ENCODE measurements at places on chromosomes 3 and 15. TPM values are rescaled to one million over a fixed set of nuclear protein-coding genes. Genes with fewer than 3 reads are reported as not detected.

DNA sequence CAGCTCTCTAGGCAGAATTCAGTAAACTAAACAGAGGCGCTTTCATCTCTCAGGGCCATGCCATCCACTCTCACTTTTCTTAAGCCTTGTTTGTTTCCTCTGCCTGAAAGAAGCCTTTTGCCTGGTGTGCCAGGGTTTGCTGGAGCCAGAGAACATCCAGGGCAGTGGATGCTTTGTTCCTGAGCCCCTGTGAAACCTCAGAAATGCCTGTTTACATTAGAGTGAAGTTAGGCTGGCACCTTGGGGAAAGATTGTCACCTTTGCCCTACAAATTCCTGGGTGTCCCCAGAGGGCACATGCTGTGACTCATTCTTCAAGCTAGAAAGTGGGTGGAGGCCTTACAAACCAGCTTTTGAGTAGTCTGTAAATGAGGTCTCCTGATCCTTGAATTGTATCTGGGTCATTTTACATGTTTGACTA is 10.7 kb upstream of the TRAK1 start:
- H3K36me3 ChIP-seq = no peaks in the 10 kb centered on the region
- H3K4me1 ChIP-seq = peaks cover 44% of the 10 kb centered on the region
- DNase-seq = no peak
- no peaks in the 10 kb centered on the region for H3K27me3 ChIP-seq
- H3K4me3 ChIP-seq = peak overlapping the region; percentile 20

- no peaks in the 10 kb centered on the region for H3K4me1 ChIP-seq
- H3K27me3 ChIP-seq = no peaks in the 10 kb centered on the region
- H3K36me3 ChIP-seq = no peaks in the 10 kb centered on the region
- no peak overlapping the region for H3K27ac ChIP-seq
- H3K4me3 ChIP-seq = no peak overlapping the region
These were observed 21.4 kb downstream of the ERICH6 start for GRCh38 chr3:150682279-150682678.

RLBP1 gene
- total RNA-seq = not detected

CA12 gene
- 26.8 TPM for total RNA-seq

DNA sequence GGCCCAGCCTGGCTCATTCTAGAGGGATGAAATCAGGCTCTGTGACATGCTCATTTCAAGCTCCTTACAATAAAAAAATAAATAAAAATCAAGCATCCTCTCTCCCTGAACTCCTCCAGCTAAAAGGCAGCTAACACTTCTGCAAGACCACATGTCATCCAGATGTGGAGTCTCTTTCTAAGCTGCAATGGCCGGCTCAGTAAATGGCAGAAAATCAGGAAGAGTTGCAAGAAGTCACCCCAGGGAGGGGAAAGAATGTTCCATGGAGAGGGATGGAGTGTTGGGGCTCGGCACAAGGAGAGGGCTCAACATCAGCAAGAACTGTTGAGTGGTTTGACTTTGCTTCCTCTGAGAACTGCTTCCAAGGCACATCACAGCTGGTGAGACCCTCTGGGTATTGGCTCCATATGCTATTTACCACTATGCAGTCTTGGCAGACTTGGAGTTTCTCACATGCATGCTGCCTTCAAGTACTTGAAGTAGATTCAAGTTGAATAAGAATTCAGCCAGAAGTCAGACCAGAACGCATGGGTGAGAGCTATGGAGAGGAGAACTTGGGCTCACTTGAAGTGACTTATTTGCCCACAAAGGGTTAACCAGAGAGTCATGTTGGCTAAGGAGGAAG is 689.0 kb downstream of the NTRK3 start:
- no peak overlapping the region for H3K4me3 ChIP-seq
- no peak overlapping the region for H3K27ac ChIP-seq
- DNase-seq = no peak
- no peaks in the 10 kb centered on the region for H3K4me1 ChIP-seq

CMTM8 gene
- not detected for total RNA-seq

- H3K36me3 ChIP-seq = no peaks in the 10 kb centered on the region
- no peaks in the 10 kb centered on the region for H3K27me3 ChIP-seq
- H3K4me3 ChIP-seq = no peak overlapping the region
- H3K27ac ChIP-seq = no peak overlapping the region
These were observed 376.5 kb upstream of the KCNMB2 start for GRCh38 chr3:178159691-178160220.

DNA sequence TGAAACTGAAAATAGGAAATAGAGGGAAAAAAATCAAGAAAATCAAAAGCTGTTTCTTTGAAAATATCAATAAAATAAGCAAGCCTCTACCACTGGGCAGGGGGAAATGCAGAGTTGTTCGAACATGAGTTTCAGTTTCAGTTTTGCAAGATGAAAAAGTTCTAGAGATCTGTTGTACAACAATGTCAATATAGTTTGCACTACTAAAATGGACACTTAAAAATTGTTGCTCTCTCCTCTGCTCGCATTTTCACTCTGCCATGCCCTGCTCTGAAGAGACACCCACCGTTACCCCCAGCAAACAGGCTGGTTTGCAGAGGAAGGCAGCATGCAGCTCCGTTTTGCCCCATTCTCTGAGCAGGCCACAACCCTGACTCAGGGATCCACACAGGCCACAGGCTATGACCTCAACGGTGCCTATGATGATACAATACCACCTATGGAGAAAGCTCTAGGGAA is 64.5 kb downstream of the ZNF148 start:
- no peak overlapping the region for H3K27ac ChIP-seq
- H3K36me3 ChIP-seq = peaks cover 5% of the 10 kb centered on the region

MRPL3 gene
- 42.0 TPM for total RNA-seq

DNA sequence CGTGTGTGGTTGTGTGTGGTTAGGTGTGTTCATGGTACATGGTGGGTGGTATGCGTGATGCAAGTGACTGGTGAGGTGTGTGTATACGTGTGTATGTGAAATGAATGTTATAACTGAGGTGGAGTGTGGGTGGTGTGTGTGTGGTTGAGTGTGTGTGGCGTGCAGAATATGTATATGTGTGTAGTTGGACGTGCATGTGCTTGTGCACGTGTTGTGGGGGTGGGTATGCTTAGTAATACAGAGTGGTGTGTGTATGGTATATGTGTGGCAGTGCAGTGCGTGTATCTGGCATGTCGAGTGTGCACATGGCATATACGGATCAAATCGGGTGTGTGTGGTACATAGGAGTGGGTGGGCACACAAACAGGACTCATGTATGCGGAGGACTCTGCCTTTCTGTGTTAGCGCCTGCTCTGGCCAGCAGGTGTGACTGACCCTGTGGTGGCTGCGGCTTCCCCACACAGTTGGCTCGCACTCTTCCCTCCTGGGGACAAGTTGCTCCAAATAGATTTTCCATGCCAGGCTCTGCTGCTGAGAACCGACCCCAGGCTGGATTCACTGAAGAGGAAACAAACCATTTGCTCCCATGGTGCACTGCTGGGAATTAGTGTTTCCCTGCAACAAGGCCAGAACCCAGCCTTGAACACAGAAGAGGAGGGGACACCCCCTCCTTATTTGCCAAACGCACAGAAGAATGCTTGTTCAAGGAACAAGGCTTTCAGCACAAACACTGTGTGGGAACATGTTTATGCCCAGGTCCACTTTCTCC is 1.2 kb upstream of the C3orf70 start:
- no peak for DNase-seq
- H3K27ac ChIP-seq = no peak overlapping the region
- peaks cover 24% of the 10 kb centered on the region for H3K4me1 ChIP-seq
- no peaks in the 10 kb centered on the region for H3K36me3 ChIP-seq

DNA sequence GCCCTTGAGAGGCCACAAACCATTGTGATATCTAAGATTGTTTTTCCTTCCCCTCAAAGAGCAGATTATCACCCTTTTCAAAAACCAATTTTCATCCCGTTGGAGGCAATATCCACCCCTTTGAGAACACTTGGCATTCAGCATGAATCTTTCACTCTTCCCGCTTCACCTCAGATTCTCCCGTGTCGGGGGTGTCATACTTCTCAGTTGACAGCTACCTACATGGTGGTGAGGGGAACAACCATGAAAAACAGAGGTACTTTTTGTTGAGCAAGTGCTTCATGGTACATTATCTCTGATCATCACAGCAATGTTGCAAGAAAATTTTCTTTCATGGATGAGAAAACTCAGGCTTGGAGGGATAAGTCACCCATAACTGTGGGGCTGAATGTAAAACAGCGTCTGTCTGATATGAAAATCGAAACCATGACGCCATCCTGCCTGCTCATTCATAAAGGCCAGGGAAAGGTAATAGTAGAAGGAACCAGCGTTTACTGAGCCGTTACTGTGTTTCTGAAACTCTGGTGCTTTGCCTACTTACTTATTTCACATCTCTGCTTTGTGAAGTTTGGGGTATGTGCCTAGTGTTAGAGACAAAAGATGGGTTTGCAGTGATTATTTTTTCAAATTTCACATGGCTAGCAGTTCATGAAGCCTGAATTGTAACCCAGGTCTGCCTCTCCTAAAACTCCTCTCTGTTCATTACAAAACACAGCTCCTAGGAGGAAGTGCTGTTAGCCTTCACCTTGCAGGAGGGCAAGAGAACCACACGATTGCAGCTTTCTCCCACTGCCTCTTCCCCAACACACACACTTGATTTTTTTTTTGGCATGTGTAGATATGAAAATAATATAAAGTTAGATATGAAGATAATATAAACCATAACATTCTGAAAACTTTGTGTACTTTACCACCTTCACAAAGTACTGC is 35.4 kb downstream of the SV2B start:
- H3K4me3 ChIP-seq = no peak overlapping the region
- DNase-seq = no peak
- no peak overlapping the region for H3K27ac ChIP-seq
- no peaks in the 10 kb centered on the region for H3K4me1 ChIP-seq

COL8A1 gene
- 916 TPM for total RNA-seq

PLSCR5 gene
- not detected for total RNA-seq

- H3K4me1 ChIP-seq = no peaks in the 10 kb centered on the region
- H3K4me3 ChIP-seq = no peak overlapping the region
- no peaks in the 10 kb centered on the region for H3K36me3 ChIP-seq
- no peak for DNase-seq
These were observed 188.3 kb downstream of the PLCH1 start for GRCh38 chr3:155556531-155556930.

IL17RD gene
- total RNA-seq = 7.9 TPM

ABI3BP gene
- 185 TPM for total RNA-seq

DNA sequence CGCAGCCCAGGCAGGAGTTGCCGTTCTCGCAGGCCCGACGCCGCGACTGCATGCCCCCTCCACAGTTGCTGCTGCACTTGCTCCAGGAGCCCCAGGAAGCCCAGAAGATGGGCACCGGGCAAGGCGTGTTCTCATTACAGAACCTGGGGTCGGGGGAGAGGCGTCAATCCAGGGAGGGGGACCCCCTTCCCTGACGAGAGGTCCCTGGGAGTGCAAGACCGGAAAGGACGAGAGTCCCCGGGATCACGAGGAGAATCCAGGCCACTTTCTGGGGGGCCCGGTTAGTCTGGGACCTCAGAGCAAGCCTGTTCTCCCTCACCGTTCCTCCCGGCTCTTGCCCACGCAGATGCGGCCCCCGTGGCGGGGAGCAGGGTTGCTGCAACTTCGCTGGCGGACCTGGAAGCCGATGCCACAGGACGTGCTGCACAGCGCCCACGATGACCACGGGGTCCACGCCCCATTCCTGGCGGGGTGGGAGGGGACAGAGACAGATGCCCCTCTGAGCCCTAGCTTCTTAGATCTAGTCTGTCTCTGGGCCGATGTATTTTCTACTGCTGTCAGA is 113.9 kb downstream of the SEMA5B start:
- no peaks in the 10 kb centered on the region for H3K27me3 ChIP-seq
- DNase-seq = no peak
- H3K27ac ChIP-seq = no peak overlapping the region
- no peak overlapping the region for H3K4me3 ChIP-seq
- H3K36me3 ChIP-seq = no peaks in the 10 kb centered on the region

ECE2 gene
- total RNA-seq = not detected

IQCH gene
- total RNA-seq = 0.14 TPM

ZKSCAN7 gene
- 2.5 TPM for total RNA-seq

PLSCR2 gene
- 2.9 TPM for total RNA-seq

DNA sequence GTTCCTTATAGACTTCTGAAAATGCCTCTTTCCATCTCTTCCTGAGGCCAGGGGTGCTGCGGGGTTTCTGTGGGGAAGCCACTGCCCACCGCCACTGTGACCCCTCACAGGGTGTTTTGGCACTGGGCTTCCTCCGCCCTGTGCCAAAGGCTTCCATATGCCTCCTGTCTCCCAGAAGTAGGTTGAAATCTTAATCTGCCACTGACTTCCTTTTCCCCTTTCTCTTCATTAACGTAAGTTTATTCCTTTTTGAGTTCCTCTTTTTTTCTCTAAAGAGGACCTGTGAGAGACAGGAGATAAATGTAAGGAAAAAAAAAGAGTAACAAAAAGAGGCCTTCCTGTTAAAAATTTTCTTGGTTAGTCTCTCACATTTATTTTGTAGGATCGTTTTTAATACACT is 220.5 kb downstream of the CTNNB1 start:
- no peak overlapping the region for H3K4me3 ChIP-seq
- no peaks in the 10 kb centered on the region for H3K36me3 ChIP-seq
- no peaks in the 10 kb centered on the region for H3K27me3 ChIP-seq
- H3K27ac ChIP-seq = no peak overlapping the region
- DNase-seq = no peak
- no peaks in the 10 kb centered on the region for H3K4me1 ChIP-seq

GRCh38 chr3:152797751-152798432 is 37.0 kb upstream of the P2RY1 start:
- H3K27ac ChIP-seq = no peak overlapping the region
- no peaks in the 10 kb centered on the region for H3K27me3 ChIP-seq
- no peaks in the 10 kb centered on the region for H3K36me3 ChIP-seq
- no peak for DNase-seq
- no peak overlapping the region for H3K4me3 ChIP-seq

- no peak overlapping the region for H3K27ac ChIP-seq
- no peaks in the 10 kb centered on the region for H3K36me3 ChIP-seq
- no peaks in the 10 kb centered on the region for H3K27me3 ChIP-seq
- no peaks in the 10 kb centered on the region for H3K4me1 ChIP-seq
- no peak for DNase-seq
- H3K4me3 ChIP-seq = no peak overlapping the region
These were observed 977.1 kb downstream of the DIPK2A start for GRCh38 chr3:144948711-144949110.

PPIB gene
- 331 TPM for total RNA-seq

ZBBX gene
- not detected for total RNA-seq

DNA sequence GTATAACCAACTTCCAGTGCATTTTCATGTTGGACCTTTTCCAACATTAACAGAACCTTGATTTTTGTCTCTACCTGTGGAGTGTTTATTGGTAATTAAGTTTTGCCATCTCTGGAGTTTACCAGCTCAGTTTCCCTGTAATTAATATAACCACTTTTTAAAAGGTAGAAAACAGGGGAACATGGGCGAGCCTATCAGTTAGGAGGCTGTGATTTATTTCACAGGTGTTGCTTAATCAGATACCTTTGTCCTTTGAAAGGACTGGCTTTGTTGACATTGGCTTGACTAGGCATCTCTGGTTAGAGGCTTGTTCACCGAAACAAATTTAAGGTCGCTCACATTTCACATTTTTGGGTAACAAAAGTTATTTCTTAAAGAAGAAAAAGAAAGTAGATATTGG is 622 bp downstream of the NAALADL2 start:
- no peak overlapping the region for H3K27ac ChIP-seq
- H3K4me1 ChIP-seq = peaks cover 18% of the 10 kb centered on the region
- no peaks in the 10 kb centered on the region for H3K36me3 ChIP-seq
- H3K27me3 ChIP-seq = no peaks in the 10 kb centered on the region
- no peak overlapping the region for H3K4me3 ChIP-seq
- no peak for DNase-seq

ALDH1L1 gene
- total RNA-seq = 62.5 TPM
